Activated CD8-positive, alpha-beta memory T cell treated with anti-CD3 and anti-CD28 coated beads for 1 hour (primary cell): ENCODE measurements at places on chromosomes 5 and 9.
A peak's percentile ranks its signal among the peaks of the same experiment; 100 is the strongest.

DNA sequence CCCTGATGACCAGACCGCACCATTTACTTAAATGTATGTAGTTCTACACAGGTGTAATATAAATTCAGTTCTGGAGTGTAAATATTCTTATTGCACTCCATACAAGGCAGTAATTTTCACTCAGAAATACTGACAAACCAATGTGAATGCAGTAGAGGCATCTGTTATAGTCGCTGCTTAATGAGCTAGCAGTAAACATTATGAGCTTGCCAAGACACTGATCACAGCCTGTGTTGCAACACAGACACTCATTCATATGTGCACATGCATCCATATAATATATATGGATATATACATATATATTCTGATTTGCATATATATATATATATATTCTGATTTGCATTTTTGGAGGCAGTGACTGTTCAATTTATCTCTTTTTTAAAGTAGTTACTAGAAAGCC is 435.1 kb upstream of the ST8SIA4 start:
- DNase-seq, result no peak

DNA sequence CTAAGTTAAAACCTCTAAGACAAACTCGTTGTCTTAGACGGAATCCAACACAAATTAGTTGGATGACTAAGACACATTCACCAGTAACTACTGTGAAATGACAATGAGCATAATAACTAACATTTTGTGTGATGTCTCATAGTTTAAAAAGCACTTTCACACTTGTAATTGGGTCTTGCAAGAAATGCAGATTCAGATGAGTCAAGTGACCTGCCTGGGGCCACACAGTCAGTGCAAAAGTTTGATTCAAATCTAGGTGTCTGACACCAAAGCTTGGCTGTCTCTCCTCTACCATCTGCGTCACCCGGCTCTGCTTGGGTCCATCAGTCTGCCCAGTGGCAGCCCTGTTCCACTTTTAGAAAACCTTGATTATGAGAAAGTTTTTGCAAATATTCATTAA is 143.7 kb downstream of the TTLL11 start:
- no peak for DNase-seq

DNA sequence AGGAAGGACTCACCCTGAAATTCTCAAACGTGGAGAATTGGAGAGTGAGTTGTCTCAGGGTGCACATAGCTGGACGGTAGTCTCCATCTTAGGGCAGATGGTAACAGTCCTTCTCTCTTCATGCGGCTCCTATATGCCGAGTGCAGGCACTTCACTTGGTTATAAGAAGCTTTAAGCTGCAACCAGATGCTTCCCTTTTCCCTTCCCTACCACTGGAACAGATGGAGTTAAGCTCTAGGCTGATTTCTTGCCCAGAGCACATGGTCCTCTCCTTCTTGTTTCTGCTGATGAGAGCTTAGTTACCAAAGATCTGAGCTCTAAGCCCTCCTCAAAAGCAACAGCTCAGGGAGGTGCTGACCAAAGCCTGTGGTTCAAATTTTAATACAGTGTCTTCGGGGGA is 355.7 kb downstream of the ARHGEF28 start:
- no peak for DNase-seq

DNA sequence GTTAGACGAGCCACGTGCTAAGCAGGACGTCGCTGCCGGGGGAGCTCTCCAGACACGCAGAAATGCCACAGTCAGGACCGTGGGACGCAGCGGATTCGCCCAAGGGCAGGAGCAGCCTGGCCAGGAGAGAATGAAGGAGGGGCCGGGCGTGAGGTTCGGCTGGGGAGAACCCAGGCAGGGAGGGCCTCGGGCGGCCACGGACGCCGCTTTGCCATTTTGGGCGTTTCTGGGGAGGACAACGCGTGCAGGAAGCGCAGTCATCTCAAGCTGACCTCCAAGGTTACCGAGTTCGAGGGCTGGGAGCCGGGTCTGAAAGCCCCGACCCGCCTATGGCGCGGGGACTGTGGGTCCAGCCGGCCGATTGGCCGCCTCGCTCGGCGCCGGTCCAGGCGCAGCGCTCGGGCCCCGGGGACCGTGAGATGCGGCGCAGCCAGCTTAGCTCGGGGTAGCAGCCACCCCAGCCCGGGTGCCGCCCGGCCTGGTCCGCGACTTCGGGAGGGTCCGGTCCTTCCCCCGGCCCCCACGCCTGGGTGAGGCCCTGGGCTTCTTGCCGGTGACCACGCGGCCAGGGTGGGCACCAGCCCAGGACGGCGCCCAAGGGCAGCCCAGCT is 760 bp upstream of the MAN1B1 start:
- no peak for DNase-seq

DNA sequence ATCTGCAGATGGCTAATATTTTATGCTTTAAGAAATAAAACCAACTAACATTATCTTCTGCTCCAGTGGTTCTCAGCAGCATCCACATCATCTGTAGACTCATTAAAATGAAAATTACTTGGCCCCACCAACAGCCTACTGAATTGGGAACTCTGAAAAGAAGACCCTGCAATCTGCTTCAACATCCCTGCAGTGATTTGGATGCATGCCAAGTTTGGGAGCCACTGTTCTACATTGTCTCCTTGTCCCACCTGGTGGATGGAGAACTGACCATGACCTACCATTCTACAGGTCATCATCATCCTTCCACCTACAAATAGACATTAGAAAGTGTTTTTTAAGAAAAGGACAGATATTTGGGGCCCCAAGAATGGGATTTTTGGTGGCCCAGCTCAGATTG is 71.1 kb downstream of the ACER2 start:
- DNase-seq, result no peak

DNA sequence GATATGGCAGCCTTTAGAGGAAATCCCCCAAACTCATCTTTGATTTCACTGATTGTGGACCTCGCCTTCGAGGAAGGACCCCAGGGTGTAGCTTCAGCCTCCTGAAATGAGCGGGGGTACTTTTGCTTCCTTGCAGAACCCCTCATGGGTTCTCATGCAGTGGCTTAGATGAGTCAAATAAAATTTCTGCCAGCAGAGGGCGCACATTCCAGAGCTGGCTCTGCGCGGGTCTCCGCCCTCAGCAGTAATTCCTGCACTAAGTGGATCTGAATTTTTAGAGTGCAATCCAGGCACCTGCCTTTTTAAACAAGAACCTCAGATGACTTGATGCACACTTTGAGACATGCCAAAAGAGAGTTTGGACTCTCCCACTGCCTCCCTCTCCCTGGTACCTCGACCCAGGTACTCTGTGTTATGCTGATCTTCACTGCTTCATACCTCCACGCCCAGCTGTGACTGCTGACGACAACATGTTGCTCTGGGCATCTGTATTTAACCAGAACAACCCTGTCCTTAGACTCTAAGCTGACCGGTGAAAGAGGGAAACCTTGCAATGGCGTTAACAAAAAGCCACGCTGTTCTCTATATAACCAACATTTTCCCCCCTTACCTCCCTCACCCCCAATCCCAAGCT is 7.3 kb downstream of the EGFLAM start:
- DNase-seq, result no peak

- no peak for DNase-seq
Observed at GRCh38 chr9:114990901-114991300, 60.5 kb upstream of the TNFSF8 start.

GRCh38 chr9:131529597-131530545 is 1.2 kb downstream of the UCK1 start:
- DNase-seq, result no peak

DNA sequence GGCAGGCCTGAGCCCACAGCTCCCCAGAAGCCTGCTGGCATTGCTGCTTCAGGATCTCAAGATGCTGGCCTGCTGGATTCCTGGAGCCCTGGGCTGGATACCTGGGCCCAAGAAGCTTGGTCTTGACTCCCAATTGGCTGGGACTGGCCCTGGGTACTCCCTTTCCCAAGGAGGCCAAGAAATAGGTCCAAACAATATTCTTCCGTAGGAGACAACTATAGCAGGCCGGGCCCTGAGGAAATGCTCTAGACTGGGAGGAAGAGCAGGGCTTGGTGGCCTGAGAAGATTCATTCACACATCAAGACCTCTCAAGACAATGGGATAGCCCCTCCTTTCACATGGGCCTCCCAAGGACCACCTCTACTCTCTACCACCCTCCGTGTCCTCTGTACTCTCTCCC is 7.9 kb downstream of the CSF2 start:
- DNase-seq, result no peak

- no peak for DNase-seq
Observed at GRCh38 chr5:171495122-171495700, 75.8 kb downstream of the FGF18 start.

DNA sequence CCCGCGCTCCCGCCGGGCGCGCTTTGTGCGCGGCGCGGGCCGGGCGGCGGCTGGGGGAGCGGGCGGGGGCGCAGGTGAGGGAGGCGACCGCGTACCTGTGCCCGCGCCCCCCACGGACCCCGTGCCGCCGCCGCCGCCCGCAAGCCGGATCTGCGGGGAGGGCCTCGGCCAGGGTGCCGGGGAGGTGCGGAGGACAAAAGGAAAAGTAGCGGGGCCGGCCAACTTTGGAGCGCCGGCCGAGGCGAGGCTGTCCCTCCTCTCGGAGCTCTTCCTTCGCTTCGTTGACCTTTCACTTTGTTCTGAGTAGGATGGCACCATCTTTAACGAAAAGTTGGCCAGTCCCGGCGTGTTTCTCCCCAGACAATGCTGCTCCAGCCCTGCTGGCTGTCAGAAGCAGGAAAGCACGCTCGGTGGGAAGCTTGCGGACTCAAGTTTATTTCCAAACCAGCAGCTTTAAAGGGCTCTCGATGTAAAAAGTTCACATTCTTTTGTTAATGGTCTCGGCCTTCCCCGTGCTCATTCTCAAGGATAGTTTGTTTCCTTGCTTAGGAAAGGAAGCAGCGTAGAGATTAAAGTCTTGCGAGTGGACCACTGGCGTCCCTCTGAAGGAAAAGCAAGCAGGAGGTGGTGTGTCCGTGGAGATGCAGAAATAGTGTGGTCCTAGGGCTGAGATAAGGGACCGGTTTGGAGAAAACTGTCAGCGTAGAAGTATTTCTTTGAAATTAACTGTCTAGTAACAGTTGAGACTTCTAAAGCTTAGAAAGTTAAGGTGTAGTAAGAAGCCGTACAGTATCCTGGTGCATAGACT is 639 bp downstream of the EHMT1 start:
- no peak for DNase-seq

DNA sequence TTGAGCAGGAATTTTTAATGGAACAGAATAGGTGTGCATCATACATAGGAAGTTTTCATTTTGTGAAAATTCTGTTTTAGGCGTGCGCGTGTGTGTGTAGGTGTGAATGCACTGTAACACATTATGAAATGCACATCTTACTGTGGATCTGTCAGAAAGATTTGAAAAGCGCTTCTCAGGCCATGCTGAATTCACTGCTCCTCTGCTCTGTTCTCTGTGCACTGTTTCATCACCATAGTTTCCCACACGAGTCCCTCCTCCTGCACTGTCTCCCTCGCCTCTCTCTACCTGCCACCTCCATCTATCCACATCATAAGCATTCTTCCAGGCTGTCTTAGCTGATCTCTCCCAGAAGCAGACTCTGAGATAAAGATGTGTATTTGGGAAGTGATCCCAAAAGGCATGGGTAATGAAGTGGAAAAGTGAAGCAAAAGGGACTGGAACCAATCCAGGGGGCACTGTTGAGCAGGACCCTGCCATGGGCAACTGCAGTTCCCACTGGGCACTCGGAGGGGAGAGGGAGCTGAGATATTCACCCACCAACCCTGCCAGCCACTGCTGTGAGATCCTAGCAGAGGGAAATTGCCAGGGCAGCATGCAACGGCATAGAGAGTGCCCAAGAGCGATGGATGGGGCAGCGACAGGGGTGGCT is 65.9 kb downstream of the GABBR2 start:
- no peak for DNase-seq

- no peak for DNase-seq
Observed at GRCh38 chr5:75331095-75332090, 5.6 kb upstream of the HMGCR start.

DNA sequence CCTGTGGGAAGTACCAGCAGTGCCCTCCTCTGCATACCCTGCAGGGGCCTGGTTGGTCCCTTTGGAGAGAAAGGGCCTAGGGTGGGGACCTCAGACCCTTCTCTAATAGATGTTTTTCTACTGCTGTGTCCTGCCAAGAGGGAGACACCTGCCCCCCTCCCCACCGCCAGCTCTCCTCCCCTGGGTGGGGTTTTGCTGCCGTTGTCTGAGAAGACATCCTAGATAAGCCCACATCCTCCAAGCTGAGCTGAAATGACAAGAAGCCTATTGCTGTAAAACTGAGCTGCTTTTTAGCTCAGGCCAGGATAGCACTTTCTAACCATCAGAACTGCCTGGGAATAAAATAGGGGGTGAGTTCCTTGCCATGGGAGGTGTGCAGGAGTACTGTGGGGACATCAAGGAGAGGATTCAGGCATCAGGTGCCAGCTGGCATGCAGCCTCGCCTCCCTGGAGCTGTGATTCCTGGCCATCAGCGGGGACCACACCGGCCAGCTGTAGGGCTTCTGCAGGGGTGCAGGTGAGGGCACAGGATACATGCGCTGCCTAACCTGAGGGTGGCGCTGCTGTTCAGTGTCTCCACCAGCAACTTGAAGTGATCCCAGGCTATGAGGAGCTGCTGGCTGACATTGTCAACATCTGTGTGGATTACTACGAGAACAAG is 37.9 kb downstream of the CYFIP2 start:
- no peak for DNase-seq

- DNase-seq, result peak; percentile 34
Observed at GRCh38 chr5:139863855-139864558, 68.4 kb downstream of the PSD2 start.

GRCh38 chr5:100828071-100828897 is 74.8 kb downstream of the ST8SIA4 start:
- no peak for DNase-seq

GRCh38 chr5:112857866-112858265 is 3.2 kb upstream of the SRP19 start:
- DNase-seq, result no peak

GRCh38 chr5:6700074-6700684 is 13.1 kb upstream of the TENT4A start:
- no peak for DNase-seq

- no peak for DNase-seq
Observed at GRCh38 chr5:1771149-1772065, 28.2 kb downstream of the MRPL36 start.

- no peak for DNase-seq
Observed at GRCh38 chr9:14406463-14406862, 92.5 kb upstream of the NFIB start.

GRCh38 chr9:33697171-33697570 is 98.2 kb upstream of the PRSS3 start:
- DNase-seq, result no peak

DNA sequence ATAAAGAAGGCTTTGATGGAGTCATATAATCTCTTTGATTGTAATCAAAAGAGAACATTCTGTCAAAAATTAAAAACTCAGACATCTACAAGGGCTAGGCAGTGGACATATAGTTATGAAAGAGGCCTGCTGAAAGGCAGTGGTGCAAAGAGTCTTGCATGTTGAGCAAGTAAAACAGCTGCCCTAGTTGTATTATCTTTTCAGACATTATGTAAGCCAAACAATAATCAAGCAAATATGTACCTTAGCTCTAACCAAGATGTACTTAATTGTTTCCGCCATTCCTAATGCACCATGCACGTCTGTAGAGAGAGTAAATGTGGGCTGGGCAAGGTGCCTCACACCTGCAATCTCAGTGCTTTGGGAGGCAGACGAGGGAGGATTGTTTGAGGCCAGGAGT is 14.3 kb downstream of the GAPT start:
- DNase-seq, result no peak
